ENCODE measurements at places on chromosomes 1 and 21.

GRCh38 chr1:46784666-46785065 is 14.2 kb upstream of the CYP4B1 start:
- no peak for DNase-seq

GRCh38 chr1:166884040-166884642 is 8.1 kb upstream of the TADA1 start:
- DNase-seq = peak; percentile 64

- no peak for DNase-seq
Measured at GRCh38 chr1:190104961-190105360, 372.7 kb downstream of the BRINP3 start.

DNA sequence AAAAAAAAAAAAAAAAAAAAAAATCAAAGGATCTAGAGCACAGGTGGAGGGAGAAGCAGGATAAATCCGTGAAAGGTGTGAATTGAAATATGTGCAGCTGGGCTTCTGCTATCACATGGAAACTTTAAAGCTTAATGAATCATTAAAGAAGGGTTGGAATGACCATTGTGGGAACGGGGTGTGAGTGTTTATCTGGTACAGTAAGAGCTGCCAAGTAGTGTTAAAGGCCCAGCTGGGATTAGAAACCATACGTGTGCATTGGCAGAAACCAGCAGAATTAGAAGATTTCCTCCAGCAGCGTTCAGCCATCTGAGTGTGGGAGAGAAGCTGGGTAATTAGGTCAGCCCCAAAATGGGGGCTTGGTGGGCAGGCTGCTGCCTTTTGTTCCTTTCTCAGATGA is 13.5 kb downstream of the FALEC start:
- DNase-seq = no peak

DNA sequence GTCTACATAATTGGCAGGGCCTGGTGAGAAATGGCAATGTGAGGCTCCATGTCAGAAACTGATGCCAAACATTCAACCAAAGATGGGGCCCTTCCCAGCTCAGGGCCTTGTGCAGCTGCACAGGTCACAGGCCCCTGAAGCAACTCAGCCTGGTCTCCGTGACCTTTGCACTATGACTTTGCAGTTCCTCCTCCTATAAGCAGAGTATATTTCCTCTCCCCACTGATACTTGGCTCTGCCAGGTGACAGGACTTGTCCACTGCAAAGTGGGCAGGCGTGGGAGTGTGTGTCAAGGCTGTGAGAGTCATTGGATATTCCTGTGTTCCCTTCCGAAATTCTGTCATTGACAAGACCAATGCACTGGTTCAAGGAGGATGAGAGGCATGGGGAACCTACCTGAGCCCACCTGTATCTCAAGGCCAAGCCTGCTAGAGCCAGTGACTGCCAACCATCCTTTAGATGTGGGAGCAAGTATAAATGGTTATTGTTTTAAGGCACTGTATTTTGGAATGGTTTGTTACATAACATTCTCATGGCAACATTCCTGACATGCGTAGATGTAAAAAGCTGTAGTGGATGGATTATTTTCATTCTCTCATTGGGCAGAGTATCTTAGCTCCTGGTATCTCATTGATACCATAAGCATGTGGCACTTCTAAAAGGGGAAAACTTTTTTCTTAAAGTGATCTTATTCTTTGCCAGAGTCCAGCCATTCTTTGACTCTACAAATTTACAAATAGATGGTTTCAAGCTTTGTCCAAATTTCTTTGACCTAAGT is 75.2 kb downstream of the CNIH3 start:
- no peak for DNase-seq

- no peak for DNase-seq
Measured at GRCh38 chr1:156781585-156782186, 14.4 kb downstream of the PRCC start.

- DNase-seq = no peak
Measured at GRCh38 chr1:207849646-207850045, 61.3 kb downstream of the CD34 start.
